Left renal pelvis (tissue), 4 donors: ENCODE measurements at places on chromosomes 2 and 18. TPM values are rescaled to one million over a fixed set of nuclear protein-coding genes. Genes with fewer than 3 reads are reported as not detected.

ASXL3 gene
- polyA plus RNA-seq, result 7.3 TPM

CCT7 gene
- polyA plus RNA-seq, result 235 TPM

ERFE gene
- polyA plus RNA-seq, result 4.7 TPM

DNAJC5G gene
- 0.39 TPM for polyA plus RNA-seq

TFCP2L1 gene
- 51.6 TPM for polyA plus RNA-seq

ARHGAP25 gene
- 7.9 TPM for polyA plus RNA-seq

UGT1A10 gene
- not detected for polyA plus RNA-seq

POTEC gene
- not detected for polyA plus RNA-seq

NT5DC4 gene
- 0.49 TPM for polyA plus RNA-seq

CXCR1 gene
- polyA plus RNA-seq, result not detected

SLC8A1 gene
- 66.4 TPM for polyA plus RNA-seq

TMEFF2 gene
- polyA plus RNA-seq, result 8.3 TPM

DNA sequence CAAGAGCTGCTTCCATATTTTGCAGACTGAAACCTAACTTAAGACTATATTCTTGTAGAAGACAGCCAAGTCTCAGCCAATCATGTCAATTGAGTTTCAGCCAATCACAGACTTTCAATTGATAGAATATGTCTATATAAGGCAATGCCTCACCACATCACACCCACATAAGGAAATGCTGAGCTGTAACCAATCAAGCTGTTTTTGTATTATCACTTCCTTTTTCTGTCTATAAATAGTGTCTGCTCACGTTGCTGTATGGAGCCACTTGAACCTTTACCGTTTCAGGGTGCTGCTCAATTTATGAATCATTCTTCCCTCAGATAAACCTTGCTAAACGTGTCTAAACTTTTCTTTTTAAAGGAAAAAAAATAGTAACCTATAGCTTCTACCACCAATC is 1554.4 kb upstream of the LRRTM1 start:
- no peak for DNase-seq

GRCh38 chr2:51290725-51291124 is 258.8 kb upstream of the NRXN1 start:
- no peak for DNase-seq

DNA sequence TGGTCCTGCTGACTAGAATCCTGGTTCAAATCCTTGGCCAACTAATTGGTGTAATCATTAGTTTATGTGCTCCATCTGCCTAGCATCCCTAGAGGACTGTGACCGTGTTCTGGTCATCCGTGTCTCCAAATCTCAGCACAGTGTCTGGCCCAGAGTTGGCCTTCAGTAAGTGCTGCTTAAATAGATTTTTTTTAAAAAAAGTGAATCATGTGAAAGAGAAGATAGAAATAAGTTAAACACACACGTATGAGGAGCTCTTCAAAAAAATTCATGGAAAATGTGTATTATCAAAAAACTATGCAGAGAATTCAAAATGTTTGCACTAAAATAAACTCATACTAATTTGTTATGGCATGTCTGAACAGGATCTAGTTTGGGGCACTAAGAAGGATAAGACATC is 129.3 kb upstream of the TLK1 start:
- DNase-seq, result no peak

DNA sequence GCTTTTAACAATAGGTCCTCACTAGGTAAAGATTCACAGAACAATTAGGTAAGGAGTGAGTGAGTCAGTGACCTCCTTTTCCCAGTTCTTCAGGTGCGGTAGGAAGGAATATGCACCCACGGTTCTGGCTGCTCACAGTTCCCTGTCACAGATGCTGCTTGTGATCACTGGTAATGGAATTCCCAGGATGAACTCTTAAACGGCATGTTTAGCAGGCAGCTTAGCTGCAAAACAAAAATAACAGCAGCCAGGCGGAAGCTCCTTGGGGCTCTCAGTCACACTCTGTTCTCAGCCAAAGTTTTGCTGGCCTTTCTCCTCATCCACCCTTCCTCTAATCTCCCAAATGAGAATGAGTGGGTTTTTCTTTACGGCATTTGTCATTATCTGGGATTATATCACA is 274.5 kb downstream of the MYT1L start:
- no peak for DNase-seq

DNA sequence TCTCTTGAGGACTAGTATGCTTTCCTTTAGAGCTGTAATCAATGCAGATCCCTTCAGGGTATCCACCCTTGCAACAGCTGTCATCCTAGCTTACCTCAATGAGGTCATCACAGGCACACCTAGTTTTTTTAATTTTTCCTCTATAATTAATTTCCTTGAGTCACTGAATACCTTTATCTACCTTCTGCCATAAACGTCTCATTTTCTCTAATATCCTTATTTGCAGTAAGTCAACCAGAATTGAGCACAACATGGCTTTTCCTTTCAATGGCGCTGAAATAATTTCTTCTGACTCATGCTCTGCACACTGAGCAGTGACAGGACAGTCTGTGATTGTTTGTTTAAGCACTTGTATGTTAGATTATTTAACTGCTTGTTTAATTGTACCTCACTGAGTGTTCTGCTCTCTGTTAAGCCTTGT is 49.4 kb downstream of the ETAA1 start:
- DNase-seq, result no peak

GRCh38 chr2:137838255-137839092 is 125.8 kb upstream of the HNMT start:
- DNase-seq, result peak; percentile 10

DNA sequence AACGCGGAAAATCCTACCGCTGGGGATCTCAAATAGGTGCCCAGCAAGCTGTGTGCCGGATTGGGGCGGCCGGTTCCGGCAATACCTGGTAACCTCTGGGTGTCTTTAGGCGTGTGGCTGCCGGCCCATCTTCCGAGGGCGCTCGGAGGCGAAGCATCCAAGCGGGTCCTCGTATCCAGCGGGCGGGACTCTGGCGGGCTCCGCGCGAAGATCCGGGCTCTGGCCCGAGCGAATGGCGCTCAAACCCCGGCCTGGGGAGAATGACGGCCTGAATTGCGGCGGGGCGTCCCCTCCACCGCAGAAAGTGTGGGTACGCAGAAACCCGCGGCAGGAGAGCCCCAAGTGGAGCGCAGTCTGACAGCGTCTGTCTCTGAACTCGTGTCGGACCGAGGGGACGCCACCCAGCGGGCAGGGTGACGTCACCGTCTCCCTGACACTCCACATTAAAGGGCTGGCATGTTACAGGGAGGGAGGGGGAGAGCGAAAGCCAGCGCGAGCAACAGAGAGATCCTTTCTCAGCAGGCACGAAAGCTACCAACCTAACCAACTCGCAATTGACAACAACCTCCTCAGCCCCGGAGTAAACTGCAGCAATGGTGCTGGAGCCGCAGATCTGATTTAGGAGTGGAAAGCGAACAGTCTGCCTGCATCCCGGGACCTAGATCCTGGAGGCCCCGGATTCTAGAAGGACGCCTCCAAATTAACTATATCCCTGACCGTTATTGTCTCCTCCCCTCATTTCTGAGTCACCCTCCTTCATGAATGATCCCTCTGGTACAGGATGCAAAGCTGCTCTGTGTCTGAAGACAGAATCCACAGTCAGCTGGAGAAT is at the start of gene SKOR2:
Gene SKOR2 (minus strand): TSS at position 372 of the 832 bp plus-strand sequence. CDS start 2,477 bp downstream, outside the sequence.
- no peak for DNase-seq

- DNase-seq, result no peak
Observed at GRCh38 chr2:214019229-214019972, 391.5 kb upstream of the VWC2L start.

- DNase-seq, result no peak
Observed at GRCh38 chr2:23497536-23497935, 112.6 kb downstream of the KLHL29 start.

DNA sequence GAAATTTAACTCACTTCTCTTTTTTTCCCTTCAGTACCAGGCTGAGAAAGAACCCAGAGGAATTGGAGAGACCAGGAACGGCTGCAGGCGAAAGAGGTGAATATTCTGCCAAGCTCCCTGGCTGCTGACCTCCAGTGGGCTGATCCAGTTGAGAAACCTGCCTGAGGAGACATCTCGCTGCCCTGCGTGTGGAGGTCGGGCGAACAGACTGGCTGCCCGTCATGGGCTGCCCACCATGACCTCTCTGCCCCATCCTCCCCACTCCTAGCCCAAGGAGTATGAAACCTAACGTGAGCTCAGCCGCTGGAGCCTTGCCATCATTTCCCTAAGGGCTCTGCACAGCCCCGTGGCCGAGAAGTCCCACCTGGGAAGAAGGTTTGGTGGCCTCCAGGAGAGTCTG is 148.8 kb upstream of the SALL3 start:
- no peak for DNase-seq

GRCh38 chr2:102434655-102435381 is 11.9 kb downstream of the IL18RAP start:
- DNase-seq, result no peak

DNA sequence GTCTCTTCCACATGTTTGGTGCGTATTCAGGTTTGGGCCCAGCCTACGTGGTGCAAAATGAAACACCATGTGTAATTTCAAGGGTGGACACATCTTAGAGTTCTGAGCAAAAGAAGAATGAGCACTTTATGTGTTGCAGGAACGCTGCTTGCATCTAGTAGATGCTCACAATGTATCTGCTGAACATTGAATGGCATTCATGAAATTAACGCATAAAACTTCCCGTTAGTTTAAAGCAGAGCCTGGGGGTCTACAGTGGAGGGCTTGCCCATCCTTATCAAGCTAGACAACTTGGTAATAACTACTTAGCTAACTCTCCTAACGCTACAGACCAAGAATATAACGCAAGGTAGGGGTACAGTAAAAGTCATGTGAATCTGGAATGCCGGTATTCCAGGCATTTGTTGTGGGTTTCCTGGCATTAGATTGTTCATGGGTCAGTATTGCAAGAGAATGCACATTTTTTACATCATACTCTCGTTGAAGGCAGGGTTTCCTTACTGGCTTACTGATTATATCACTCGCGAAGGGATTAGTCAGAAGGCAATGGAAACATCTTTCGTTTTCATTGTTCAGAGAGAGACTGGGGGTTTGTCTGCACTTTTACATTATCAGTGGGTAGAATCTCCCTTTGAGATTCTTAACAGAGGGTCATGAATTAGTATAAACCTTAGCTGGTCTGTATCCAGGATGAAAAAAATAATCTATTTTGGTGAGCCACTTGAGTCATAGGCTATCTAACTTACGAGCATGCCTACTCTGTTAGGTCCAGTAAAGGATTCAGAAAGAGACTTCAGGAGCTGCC is 229.5 kb upstream of the EPAS1 start:
- no peak for DNase-seq

DNA sequence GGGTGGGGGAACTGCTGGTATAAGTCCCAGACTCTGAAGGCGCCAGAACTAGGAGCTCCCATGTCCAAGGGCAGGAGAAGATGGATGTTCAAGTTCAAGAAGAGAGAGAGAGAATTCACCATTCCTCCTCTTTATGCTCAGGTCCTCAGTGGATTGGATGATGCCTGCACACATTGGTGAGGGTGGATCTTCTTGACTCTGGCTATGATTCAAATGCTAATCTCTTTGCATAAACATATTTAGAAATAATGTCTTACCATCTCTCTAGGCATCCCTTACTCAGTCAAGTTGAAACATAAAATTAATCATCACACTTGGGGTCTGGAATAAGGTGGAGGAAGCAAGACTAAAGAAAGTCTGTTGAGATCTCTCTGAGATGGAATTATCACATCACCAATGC is 210.6 kb upstream of the CHST9 start:
- no peak for DNase-seq

DNA sequence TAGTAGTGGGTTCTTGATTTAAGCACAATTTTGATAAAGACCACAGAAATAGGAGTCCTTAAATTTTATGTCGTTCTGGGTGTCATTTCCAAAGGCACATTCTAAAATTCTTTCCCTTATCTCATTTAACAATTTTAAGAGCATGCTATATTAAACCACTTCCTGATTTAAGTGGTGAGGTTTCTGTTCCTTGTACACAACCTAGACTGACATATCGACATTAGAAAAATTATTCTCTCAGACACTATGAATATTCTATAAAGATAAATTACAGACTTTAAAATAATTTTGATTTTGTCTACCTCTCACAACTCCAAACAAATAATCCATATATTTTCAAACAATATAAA is 923.8 kb downstream of the LRP1B start:
- no peak for DNase-seq

DNA sequence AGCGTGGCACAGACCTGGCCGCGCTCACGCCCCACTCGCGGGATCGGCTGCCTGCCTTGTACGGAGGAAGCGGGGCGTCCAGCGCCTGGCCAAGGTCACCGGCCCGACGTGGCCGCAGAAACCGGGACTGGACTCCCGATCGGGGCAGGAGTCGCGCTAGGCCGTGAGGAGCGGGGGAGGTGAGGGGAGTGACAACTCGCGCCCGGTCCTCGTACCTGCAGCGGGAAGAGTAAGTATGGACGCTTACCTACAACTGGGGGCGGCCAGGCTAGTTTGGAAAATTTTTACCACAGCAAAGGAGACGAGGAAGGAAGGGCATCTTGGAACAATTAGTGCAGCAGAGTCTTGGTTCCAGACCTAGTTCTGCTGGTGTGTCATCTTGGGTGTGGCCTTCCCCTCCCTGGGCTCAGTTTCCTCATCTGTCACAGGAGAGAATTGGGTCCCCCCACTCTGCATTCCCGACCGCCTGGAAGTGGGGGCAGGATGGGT is 693 bp downstream of the UBE2F start:
- DNase-seq, result no peak

GRCh38 chr2:128439031-128439790 is 120.5 kb upstream of the HS6ST1 start:
- DNase-seq, result no peak

DNA sequence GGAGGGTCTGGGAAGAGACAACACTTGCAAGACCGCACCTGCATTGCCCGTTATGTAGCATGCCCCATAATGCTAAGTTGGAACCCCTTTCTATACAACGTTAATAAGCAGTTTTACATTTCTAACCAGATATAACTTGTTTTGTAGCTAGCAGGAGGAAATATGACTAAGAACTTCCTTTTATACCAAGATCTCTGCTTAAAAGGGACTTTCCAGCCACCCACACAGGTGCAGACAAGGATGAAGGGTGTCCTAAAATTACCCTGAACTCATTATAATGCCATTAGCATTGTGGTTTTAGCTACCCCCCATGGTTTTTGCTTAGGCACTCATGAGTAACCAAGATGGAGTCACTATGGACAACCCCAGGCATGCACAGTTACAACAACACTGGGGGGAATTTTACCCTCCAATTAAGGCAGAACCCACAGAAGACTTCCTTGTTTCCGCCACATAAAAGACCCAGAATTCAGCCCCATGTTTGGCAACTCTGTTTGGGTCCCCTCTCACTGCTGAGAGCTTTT is 362.8 kb downstream of the CBLN2 start:
- DNase-seq, result no peak

DNA sequence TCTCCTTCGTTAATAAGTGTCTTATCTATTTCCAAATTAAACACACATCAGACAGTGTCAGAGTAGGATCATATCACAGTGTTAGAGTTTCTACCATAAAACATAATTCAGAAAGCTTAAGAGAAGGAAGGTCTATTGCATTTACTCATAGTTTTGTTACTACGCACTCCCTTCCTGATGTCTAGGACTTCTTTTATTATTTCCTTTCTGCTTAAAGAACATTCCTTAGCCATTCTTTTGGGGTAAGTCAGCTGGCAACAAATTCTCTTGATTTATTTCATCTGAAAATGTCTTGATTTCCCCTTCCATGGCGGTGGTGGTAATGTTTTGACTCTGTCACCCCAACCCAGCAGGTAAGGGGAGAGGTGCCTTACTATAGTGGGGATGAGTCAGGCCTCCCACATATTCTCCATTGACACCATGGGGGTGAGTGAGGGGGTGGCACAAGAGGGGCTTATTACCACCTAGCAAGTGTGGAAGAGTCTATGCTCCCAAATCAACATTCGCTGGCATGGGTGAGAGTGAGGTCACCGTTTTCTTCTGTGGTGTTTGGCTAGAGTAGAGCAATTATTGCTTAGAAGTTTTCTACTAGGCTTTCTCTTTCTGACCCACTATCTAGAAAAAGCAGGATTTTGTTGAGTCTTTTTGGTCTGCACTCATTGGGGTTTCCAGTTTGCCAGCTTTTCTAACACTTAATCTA is 29.9 kb downstream of the ABCB11 start:
- no peak for DNase-seq
